Inflammatory macrophage treated with lipopolysaccharide for 4 hours (primary cell): ENCODE measurements at places on chromosomes 3 and 15.

- DNase-seq: no peak
Observed at GRCh38 chr15:57354436-57355123, 21.7 kb upstream of the CGNL1 start.

GRCh38 chr3:69413551-69414207 is 27.8 kb upstream of the FRMD4B start:
- DNase-seq: no peak

GRCh38 chr3:173135059-173135458 is 6.0 kb downstream of the SPATA16 start:
- DNase-seq: no peak

DNA sequence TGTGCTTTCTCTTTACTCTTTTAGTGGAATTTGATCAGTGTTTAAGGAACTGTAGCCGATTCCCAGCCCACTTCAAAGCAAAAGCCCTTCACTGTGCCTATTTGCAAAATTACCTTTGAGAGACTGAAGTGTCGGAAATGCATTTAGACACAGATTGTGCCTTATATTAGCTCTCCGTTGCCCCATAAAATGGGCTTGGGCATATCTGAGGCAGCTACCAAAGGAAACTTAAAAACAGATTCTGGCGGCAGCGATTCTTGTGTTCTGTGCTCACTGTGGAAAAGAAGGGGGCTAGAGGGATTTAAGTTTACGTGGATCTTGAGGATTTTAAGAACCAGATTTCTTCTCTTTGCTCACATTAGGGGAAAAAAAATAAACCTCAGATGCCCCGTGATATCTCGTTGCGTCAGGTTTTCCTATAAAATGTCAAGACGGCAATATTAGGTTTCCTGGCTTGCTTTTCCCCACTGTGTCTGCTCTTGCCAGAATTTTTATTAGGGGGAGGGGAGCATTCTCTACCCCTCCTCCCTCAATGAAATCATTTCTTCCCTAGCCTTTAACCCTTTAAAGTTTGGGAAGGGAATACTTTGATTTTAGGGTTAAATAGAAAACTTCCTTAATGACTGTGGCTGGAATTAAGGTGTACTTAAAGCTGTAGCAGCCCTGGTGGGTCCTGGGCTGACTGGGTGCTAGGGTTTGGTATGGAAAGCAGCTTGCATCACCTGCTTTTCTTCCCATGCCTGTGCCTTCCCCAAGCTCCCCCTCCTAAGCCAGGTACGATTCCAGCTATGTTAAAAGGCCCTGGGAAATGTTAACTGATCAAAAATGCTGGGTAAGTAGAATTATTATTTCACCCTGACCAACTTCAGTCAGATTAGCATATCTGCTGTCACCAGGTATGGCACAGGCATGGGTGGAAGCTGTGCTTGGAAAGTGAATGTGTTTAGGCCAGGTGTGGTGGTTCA is 73.8 kb downstream of the SMAD3 start:
- no peak for DNase-seq

- DNase-seq: no peak
Observed at GRCh38 chr3:146739203-146739671, 134.1 kb upstream of the PLSCR5 start.

- peak; percentile 68 for DNase-seq
Observed at GRCh38 chr3:45355351-45355750, 33.0 kb upstream of the LARS2 start.

GRCh38 chr3:185176750-185177359 is 24.0 kb upstream of the C3orf70 start:
- DNase-seq: peak; percentile 43

DNA sequence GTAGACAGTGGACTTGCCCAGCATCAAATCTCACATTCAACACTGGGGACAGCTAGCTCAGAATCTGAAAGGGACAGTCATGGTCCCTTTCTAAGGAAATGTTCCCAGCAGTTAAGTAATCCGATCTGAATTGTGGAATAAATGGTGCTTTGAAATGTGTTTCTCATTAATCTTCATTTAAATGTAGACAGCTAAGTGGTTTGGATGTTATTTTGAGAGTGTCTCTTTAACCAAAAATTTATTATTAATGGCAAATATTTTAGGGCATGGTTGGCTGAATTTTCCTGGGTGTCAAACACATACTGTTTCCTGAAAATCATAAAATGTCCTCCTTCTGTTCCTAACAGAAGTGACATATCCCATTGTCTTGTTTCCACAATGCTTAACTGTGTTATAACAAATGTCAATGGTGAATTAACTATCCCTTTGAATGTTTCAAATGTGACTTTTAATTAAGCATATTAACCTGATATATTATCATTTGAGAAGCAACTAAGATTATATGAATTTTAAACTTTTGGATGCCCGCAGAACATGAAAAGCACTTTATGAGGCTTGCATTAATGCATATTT is 210.8 kb downstream of the CHST2 start:
- no peak for DNase-seq

DNA sequence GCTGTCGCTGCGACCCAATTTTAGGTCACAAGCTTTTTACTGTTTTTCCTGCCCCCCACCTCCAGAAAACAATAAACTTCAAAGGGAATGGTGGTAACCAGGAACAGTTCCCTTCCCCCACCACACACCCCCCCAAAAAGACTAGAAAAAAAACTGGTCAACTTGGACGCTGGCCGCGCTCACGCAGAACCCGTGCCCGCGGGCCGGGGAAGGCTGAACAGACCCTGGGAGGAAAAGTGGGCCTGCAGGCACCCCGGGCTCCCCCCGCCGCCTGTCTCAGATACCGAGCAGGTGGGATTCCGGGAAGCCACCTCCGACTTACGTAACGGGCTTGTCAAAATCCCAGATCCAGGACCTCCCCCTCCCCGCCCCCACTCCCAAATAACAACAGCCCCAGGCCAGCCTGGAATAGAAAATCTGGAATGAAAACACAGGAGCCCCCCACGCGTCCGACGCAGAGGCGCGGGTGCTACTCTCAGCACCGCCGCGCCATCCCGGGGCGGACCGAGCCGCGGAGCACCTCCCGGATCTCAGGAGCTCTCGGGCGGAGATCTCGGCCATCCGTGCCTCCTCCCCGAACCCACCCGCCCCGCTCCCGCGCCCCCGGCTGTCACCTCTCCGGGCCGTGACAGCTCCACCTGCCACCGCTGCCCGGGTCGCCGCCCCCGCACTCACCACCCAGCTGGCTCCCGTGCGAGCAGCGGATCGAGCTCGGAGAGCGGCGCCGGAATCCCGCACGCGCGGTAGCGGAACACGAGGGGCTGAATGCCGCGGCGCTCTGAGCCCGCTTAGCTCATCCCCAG is 557 bp downstream of the DENND4A start:
- DNase-seq: peak; percentile 30

- DNase-seq: no peak
Observed at GRCh38 chr3:35439663-35440062, 199.7 kb upstream of the ARPP21 start.

- DNase-seq: no peak
Observed at GRCh38 chr3:25960776-25961175, 170.9 kb downstream of the OXSM start.

DNA sequence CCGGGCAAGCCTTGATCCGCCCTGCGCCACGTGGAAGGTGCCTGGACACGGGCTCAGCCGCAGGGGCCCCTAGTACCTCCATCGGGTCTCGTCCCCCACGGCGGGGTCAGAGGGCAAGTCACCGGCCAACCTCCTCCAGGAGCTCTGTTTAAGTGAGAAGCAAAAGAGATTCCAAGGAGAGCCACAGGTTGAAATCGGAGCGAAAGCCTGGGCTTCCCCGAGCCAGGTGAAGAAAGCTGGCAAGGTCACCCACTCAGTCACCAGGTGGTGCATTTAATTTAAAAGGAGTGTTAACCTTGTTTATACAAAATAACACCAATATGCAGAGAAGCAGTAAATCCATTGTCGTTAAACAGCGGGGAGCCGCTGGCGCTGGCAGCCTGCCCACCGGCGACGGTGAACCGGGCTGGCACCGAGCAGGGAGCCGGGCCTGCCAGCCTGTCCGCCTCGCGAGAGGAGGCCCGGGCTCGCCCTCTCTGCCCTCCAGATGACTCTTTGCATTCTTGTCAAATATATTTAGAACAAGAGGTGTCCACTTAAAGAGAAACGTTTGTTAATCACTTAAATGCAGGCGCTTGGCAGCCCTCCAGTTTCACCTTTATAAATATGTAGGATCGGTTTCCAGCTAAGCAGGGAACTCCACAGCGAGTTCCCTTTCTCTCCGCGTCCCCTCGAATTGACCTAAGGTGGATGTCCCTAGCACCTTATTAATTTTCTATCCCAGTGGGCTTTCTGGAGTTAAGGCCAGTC is 277.3 kb upstream of the NR2F2 start:
- DNase-seq: no peak

DNA sequence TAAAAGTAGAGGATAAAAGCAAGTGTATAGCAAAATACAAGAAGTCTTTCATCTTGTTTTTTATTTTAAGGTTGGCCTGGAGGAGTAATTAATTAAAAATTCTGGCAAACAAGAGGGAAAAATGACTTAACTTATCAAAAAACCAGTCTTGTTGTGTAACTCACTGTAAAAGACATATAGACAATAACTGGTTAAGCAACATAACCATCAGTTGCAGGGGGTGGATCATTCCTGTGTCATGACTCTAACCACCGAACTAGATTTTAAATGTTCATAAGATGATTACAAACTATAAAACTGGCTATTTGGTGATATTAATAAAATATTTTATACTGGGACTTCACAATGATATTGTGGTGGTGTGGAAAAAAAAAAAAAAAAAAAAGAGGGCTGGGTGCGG is 130.6 kb downstream of the STAG1 start:
- peak; percentile 20 for DNase-seq

- DNase-seq: no peak
Observed at GRCh38 chr15:94274745-94275144, 43.4 kb downstream of the MCTP2 start.

GRCh38 chr3:142963516-142964448 is at the start of gene PAQR9:
TSS of gene PAQR9 (minus strand) at chr3:142963674. CDS start at chr3:142963336, 338 bp downstream.
- no peak for DNase-seq

- DNase-seq: no peak
Observed at GRCh38 chr3:194306771-194307640, 44.1 kb downstream of the CPN2 start.

DNA sequence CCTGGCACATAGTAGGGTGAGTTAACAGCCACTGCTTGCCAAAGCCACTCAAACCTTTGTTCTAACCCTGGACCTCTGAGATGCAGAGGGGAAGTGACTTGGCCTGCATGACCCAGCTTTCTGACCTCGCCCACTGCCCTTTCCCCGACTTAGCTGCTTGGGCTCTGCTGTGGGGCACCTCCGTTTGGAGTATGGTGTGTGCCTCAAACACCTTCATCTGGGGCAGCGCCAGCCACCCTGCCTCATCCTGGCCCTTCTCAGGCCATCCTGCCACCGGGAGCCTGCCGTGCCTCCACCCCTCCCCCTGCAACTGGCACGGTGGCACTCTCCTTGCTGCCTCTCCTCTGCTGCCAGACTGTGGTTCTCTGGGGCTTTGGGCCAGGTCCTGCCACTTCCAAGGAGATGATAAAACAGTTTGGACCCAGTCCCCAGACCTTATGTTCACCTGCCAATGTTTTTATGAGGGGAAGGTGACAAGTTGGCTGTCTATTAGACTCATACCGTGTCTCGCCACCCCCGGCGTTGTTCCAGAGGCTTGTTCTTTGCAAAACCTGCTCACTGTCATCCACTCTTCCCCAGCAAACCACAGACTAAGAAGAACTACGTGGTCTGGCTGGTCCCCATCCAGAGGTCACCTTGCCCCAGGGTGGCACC is 32.2 kb downstream of the SLC6A6 start:
- DNase-seq: peak; percentile 77

- DNase-seq: no peak
Observed at GRCh38 chr3:41715376-41715775, 246.5 kb downstream of the ULK4 start.

DNA sequence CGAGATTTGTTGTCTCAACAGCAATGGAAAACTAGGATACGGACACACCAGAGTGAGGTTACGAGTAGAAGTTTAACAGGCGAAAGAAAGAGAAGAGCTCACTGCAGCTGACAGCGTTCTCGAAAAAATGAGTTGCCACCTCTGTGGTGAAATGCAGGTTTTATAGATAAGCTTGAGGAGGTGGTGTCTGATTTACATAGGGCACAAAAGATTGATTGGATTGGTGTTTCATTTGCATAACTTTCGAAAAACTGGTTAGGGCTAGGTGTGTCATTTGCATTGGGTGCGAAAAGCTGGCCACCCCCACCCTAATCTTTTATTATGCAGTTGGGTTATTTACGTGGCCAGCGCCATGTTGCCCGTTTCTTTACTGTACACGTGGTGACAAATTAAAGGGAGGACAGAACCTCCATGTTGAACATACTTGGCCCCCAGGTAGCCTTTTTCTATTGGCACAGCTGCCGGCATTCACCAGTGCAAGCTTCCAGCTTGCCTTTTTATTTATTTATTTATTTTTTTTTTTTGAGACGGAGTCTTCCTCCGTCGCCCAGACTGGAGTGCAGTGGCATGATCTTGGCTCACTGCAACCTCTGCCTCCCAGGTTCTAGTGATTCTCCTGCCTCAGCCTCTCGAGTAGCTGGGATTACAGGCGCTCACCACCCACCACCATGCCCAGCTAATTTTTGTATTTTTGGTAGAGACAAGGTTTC is 8.3 kb downstream of the IFT122 start:
- DNase-seq: no peak

DNA sequence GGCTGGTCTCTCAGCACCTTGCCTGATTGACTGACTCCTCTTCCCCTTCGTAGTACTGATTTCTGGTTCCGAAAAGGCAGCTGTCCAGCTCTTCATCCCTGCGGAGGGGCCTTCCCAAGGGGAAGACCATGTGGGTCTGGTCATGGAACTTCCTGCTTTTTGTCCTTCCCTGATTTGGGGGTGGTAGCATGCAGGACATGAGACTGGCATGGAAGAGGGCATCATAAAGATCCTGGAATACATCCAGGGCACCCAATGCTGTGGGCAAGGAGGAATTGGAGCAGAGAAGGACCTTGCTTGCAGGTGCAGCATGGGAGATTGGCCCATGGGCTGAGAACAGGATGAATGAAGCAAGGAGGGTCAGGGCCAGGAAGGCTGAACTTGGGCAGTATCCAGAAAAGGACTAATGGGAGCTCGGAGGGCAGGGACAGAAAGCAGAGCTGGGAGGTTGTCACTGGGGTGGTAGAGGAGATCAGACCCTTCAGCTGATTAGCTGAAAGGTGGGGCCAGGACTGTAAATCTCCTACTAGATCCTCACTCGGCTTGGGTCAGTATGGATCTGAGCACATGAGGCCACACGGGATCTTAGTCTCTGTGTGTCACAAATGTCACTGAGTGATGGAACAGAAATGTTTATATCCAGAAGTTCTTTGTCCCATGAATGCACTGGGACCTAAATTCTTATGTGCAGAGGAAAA is 59.5 kb downstream of the AMOTL2 start:
- DNase-seq: no peak

- DNase-seq: no peak
Observed at GRCh38 chr3:55807210-55807609, 320.1 kb upstream of the WNT5A start.

GRCh38 chr3:130894986-130895280 is 1.0 kb downstream of the ATP2C1 start:
- no peak for DNase-seq

GRCh38 chr15:38062696-38063095 is 128.3 kb downstream of the TMCO5A start:
- DNase-seq: no peak

DNA sequence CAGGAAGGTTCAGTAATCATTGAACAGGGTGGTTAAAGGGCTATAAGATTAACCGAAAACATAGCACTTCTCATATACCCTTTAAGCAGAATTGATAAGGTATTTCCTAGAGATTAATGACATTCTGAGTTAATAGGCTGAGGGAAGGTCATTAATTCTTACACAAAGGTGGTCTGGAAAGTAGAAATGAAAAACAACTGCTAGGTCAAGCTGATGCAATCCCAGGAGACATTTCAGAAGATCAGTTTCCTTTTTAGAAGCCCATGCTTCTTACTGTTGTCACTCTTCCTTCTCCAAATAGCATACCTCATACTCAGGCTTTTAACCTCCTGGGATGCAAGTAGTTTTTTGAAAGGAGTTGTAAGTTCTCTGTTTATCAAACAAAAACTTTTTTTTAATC is 8.8 kb downstream of the FILIP1L start:
- DNase-seq: peak; percentile 18
